ENCODE measurements at places on chromosomes 2 and 18.

DNA sequence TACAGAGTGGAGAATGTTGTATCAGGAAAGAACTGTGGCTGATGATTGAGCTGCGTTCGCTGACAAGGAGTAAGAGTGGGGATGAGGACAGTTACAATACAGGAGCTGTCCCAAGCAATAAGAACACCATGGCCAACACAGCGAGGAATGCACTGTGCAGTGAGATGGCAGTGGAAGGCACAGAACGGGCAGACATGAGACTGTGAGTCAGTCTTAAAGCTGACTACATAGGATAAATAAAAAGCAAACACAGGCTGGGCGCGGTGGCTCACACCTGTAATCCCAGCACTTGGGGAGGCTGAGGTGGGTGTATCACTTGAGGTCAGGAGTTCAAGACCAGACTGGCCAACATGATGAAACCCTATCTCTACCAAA is 89.8 kb downstream of the CABYR start:
- DNase-seq, result no peak

GRCh38 chr18:41714872-41715271 is 240.2 kb upstream of the PIK3C3 start:
- DNase-seq, result no peak

- DNase-seq, result no peak
Observed at GRCh38 chr2:133661392-133661791, 93.1 kb upstream of the NCKAP5 start.

DNA sequence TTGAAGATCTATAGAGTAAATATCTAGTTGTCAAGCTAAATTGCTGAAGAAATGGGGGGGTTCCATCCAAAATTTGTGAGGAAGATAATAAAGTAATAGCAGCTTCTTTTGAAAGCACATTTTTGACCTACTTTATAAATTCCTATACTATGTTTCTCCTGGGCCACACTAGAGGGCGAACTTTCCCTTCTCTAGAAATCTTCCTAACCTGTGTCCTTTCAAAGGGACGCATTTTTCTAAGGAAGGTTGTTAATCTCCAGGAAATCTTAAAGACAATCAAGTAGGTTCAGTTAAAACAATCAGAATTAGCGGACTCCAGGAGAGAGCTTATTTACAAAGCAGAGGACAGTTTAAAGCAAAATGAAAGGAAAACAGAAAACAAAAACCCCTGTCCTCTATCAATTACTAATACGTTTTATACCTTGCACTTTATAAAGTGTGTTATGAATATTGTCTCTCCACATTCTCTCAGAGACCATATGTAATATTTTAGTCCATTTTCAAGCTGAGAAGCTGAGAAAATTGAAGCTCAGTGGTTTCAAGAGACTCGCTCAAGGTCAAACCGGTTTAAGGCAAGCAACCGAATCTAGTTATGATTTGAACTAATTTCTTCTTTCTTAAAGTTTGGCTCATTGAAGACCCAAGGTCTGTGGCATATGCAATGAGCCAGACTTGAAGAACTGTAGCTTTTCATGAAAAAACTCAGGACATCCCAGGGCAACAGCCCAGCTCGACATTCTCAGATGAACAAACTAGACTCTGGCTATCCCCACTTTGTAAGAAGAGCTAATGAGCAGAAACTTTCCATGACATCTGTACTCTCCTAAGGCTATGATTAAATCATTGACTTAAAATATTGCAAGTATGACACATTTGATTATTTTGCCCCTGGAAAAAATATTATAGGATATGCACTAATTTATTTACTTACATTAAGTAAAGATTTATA is 273.6 kb downstream of the PAX3 start:
- DNase-seq, result no peak

- no peak for DNase-seq
Observed at GRCh38 chr18:10420561-10421352, 33.7 kb upstream of the APCDD1 start.

GRCh38 chr2:213696442-213696841 is 412.2 kb downstream of the SPAG16 start:
- DNase-seq, result no peak

DNA sequence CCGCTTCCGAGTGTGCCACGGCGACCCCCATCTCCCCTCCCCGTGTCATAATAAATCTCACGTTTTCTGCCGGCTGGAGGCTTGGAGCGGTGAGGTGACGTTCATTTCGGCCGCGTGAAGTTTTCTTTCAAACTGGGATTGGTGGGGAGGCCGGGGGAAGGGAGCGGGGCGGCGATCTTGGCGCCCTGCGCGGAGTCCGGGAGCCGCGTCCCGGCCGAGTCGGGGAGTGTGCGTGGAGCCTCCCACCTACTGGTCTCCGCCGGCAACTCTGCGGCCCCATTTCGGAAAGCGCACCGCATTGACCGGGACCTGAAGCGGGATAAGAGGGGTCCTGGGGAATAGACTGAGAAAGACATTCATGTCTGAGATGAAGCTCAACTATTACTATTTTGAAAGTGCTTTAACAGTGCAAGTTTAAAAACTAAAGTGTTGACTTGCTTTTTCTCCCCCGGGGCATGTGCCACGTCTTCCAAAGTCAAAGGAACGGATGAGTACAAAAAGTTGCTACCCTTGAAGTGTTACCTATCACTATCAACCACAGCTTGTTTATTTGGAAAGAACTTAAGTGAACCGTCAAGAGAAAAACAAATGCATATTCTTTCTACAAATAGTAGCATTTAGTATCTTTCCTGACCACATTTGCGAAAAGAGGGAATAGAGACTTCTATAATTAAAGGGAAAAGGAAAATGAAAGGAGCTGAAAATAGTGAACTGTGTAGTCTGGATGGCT is 818 bp upstream of the IKZF2 start:
- peak; percentile 75 for DNase-seq

DNA sequence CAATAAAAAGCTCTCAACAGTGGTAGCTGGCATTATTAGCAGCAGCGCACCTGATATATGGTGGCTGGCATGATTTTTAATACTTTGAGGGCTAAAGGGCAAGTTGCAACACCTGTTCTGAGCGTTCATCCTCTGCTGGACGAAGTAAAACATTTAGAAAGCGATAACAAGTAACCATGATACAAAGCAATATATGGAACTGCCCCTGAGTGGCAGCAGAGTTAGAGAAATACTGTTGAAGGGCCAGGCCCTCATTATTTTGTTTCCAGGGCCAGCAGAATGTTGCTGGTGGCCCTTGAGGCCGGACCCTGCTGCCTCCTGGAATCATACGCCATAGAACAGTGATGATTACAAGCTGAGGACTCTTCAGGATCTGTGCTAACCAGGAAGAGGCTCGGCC is 47.8 kb downstream of the ARHGEF4 start:
- DNase-seq, result no peak

- DNase-seq, result no peak
Observed at GRCh38 chr2:196479350-196479749, 160.2 kb upstream of the CCDC150 start.

DNA sequence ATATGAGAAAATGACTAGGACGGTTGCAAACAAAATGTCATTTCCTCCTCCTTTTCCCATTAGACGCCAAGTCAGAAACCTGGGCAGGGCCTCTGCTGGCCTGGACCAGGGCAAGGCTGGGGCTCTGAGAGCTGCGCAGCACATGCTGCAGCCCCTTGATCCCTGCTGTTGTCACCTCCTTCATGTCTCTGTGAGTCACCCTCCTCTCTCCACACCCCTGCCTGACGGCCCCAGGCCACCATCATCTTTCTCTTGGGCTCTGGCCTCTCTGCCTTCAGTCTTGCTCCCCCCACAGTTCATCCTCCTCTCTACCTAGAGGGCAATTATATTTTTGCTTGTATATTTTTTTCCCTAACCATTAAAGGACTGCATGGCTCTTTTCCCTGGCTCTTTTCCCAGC is 10.0 kb downstream of the FLACC1 start:
- DNase-seq, result no peak

- DNase-seq, result no peak
Observed at GRCh38 chr18:79401494-79402208, 5.9 kb downstream of the NFATC1 start.

- no peak for DNase-seq
Observed at GRCh38 chr2:27194538-27195354, 17.1 kb upstream of the ATRAID start.
